DMS79 treated with DMSO at 0.1 percent for 48 hours (cell line): ENCODE measurements at places on chromosomes 1 and 21.

- no peak for DNase-seq
Measured at GRCh38 chr1:37474697-37475379, 458 bp downstream of the ZC3H12A start.

DNA sequence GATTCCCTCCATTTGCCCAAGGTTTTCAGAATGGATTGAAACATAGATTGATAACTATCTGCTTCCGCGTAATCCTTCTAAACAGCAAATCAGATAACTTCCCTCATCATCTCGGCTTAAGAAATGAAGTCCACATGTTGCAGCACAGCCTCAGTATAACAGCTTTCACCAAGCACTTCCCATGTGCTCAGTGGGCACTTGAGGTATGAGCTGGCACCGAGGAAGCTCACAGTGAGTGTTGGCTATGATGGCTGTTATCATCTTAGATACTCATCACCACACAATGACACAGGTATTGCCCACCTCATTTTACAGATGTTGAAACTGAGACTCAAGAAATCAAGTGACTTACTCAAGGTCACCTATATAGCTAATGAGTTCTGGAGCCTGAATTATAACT is 43.2 kb downstream of the RCSD1 start:
- no peak for DNase-seq

GRCh38 chr1:24930260-24931145 is at the start of gene RUNX3:
Gene RUNX3 (minus strand): TSS chr1:24930276. CDS start chr1:24929868, 408 bp downstream.
- DNase-seq, result peak; percentile 66

DNA sequence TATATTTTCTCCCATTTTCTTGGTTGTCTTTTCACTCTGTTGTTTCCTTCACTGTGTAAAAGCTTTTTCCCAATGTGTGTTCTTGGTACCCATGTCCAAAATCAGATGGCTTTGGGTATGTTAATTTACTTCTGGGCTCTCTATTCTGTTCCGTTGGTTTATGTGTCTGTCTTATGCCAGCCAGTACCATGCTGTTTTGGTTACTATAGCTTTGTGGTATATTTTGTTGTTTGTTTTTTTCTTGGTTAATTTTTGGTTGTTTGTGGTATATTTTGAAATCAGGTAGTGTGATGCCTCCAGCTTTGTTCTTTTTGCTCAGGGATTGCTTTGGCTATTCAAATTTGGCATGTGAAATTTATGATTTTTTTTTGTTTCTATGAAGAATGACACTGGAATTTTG is 67.2 kb downstream of the SWT1 start:
- no peak for DNase-seq

- no peak for DNase-seq
Measured at GRCh38 chr1:214570442-214570841, 19.0 kb upstream of the PTPN14 start.

- no peak for DNase-seq
Measured at GRCh38 chr1:150985179-150985825, 3.2 kb downstream of the ANXA9 start.

GRCh38 chr21:37168666-37169065 is 95.6 kb downstream of the TTC3 start:
- no peak for DNase-seq

DNA sequence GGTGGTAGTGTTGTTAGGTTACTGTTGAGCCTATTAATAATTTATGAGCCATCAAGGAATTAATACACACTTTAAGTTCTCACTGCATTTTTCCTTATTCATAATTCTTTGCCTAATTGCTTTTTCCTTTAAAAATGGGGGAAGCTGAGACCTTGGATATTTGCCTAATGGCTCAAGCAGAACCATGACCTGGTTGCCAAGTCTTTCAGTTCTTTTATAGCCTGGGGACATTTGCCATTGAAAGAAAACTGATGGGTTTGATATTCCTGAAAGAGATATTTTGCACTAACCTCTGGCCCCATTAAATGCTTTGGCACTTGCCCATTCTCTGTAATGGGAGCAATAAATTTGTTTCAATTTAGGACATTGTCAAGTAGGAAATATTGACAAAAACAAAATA is 18.5 kb upstream of the LRRC53 start:
- peak; percentile 36 for DNase-seq

DNA sequence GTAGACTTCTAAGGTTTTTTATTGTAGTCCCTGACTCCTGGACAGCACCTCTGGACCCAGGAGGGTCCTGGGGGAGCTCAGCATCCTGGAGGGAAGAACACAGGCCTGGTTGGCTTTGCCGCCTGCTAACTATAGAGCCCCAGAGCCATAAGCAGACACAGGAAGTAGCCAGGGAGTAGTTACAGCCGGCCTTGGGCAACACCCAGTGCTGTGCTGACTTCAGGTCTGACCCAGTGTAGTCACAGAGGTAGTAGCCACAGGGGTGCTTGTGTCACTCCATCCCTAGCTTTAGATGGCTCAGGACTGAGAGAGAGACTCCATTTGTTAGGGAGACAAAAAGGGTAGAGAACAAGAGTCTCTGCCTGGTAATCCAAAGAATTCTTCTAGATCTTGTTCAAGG is 21.9 kb downstream of the MCOLN2 start:
- no peak for DNase-seq

GRCh38 chr21:17371450-17371849 is 141.4 kb upstream of the CXADR start:
- no peak for DNase-seq
